ENCODE measurements at places on chromosomes 2 and 18.

DNA sequence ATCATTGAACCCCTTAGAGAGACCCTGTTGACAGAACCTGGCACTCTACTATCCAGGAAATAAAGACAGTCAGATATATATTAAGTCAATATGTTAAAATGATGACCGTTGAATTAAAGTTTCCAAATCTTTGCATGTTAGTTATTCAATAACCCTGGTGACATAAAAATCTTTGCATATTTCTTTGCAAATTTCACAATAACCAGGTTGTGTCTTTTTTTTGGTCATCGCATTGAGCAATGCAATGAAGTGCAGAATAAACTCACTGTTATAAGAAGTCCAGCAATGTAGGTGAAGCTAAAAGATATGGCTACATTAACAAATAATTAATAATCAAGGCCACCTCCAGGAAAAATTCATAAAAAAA, 596.9 kb downstream of the NYAP2 start:
- DNase-seq: no peak

GRCh38 chr2:28871620-28872019, 1.5 kb upstream of the TRMT61B start:
- no peak for DNase-seq

GRCh38 chr2:128613876-128614275, 295.2 kb upstream of the HS6ST1 start:
- no peak for DNase-seq

GRCh38 chr18:46343931-46344372, 239.8 kb downstream of the HAUS1 start:
- DNase-seq: no peak

- DNase-seq: no peak
Observed at GRCh38 chr18:68830256-68831045, 32.6 kb downstream of the CCDC102B start.

All from fibroblast of skin of left biceps (primary cell).